ENCODE measurements at places on chromosomes 4 and X.

DNA sequence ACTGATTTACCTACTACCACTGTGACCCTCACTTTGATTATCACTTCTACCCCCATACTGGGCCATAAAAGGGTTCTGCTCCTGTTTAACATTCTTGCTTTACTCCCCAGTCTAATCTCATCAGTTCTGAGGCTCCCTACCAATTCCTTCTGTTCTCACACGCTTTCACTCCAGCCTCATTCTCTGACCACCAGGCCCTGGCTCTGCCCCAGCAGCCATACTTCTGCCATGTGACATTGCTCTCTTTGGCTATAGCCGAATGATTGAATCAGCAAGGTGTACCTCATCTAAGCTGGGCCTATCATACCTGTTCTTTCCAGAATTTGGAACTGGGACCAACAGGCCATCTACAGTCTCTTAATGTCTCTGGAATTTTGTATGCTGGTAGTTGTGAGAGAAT is 14.4 kb upstream of the ELF2 start:
- DNase-seq, result no peak

DNA sequence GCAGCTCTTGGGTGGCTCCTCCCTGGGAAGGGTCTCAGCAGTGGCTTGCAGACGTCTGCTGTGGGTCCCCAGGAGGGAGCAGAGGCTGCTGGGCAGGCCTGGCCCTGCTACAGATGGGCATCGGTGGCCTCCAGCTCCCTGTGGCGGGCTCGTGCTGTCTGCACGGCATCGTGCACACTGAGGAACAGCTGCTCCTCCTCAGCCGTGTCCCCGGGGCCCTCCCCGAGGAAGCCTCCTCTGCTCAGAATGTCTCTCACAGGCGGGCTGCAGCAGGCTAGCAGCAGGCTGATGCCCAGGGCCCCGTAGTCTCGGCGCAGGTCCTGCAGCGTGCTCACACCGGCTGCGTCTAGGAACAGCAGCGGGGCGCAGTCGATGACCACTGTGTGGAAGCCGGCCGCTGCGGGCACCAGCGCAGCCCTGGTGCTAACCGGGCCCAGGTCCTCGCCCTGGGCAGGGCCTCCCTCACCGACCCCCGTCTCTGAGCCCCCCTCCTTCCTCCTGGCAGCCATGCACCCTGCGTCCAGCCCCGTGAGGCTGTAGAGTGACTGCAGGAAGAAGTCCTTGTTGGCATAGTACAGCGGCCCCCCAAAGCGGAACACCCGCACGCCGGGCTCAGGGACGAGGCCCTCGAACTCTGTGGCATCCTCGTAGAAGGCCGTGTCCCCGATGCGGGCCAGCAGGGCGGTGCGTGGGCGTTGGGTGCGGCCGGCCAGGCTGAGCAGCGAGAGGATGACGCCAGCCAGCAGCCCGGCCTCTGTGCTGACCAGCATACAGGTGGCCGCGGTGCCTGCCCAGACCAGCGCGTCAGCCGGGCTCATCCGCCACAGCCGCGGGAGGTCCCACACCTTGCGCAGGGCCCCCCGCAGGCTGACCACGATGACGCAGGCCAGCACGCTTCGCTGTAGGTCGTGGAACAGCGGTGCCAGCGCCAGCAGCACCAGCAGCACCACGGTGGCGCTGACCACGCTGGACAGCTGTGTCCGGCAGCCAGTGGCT is 2.2 kb downstream of the IDUA start:
- no peak for DNase-seq

DNA sequence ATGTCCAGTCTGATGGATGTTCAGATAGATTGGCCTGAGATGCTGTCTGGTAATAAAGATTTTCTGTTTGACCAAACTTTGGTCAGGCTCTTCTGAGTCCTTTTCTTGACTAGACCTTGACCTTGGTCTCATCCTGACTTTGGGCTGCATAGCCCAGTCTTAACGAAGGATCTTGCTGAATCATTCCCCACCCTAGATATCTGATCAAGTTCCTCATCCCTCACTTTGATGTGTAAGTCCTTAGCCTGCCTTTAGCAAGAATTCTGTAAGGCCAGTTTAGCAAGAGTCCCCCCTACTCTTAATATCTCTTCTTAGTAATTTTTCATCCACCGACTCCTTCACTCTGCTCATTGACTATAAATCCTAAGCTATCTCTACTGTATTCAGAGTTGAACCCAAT is 244.4 kb upstream of the JADE1 start:
- peak; percentile 66 for DNase-seq

DNA sequence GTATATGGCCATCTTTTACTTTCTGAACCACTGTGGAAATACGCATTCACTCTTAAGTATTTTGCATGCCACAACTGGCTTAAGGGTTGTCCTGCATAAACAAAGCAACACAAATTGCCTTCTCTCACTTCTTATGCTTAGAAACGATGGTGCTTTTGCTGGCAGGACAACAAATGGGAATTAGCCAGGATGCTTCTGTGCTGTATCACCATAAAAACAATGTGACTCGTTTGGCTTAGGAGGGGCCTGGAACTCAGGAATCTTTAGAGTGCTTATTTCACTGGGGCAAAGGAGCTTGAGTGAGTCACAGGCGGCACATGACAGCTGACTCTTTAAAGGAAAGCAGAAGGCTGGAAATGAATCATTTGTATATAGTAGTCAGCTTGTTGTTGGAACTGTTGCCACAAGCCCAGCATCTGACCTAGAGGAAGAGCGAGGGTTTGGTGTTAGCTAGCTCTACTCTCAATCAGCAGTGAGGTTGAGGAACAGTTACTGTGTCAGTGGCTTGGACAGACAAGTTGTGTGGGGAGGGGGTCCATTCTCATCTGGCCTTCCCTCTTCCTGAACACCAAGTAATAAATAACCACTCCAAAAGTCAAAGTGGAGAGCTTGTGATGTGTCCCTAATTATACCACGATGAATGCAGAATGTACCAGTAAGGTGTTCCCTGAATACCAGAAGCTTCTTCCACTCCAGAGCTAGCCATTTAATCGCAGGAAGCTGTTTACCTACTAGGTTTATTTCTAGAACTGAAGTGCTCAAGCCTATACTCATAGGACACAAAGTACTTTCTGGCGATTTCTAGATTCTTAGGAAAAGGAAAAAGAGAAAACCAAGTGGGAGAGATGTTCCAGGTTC is 293.1 kb downstream of the CAMK2D start:
- peak; percentile 18 for DNase-seq

GRCh38 chrX:101450085-101450484 is 35.2 kb upstream of the ARMCX4 start:
- DNase-seq, result peak; percentile 73

DNA sequence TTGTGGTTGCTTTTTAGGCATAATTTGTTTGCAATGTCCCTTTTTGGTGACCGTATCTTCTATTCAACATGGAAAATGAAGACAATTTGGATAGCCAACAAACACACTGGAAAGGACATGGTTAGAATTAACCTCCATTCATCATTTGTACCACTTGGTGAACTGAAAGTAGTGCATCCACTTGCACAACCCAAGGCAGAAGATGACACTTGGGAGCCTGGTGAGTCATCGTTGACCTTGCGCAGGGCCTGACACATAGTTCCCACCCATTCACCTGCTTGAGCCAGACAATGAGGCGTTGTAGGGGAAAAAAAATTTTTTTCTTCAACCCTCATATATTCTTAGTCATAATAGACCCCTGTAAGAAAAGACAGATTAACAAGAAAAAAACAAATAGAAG is 32.4 kb downstream of the EGF start:
- no peak for DNase-seq

- no peak for DNase-seq
Observed at GRCh38 chr4:535181-535923, 36.3 kb downstream of the PIGG start.

DNA sequence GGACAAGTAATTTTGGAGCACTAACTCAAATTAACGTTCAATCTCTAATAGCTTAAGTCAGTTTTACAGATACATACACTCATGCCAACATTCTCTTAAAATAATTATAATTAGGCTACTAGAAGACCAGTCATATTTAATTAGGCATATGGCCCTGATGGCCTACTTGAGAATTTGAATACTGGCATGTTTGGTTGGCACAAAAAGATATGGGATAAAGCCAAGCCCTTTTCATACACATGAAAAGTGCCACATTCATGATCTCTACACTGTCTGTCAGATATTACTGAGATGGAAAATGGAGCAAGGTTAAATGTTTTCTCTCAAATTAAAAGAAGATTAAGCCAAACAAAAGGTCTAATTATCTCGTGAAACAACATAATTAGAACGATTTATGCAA is 1091.0 kb downstream of the C4orf33 start:
- no peak for DNase-seq

DNA sequence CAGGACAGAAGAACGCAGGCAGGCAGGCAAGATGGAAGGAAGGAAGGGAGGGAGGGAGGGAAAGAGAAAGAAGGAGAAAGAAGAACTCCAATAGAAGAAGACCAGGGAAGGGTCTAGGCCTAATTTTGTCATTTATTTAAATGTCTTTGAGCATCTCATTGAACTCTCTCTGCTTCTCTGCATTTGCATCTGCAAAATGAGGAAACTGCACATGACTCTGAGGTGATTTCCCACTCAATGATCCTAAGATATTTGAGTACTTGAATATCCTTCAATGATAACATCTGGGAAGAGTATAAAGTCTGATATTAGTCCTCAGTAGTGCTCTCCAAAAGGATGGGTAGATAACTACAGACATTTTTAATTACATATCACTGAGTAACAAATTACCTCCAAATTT is 33.1 kb upstream of the RBPJ start:
- no peak for DNase-seq

GRCh38 chrX:118652717-118653116 is 74.7 kb upstream of the IL13RA1 start:
- no peak for DNase-seq

GRCh38 chr4:27910227-27910626 is 1049.6 kb downstream of the STIM2 start:
- no peak for DNase-seq

DNA sequence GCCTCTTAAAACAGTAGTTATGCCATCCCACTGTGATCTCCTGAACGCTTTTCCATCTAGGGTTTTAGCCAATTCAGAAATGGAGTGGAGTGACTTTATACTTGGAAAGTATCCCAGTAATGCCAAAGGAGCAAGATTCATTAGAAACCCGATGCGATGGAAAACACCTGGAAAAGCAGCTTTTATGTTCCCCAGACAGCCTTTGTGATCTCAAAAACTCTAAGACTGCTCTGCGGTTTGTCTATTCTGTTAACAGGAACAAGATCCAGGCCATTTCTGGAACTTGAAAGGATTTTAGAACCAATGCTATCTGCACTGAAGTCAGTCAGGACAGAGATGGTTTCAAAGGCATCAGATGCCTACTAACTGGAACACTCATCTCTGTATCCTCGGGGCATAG is 145.1 kb downstream of the APBB2 start:
- no peak for DNase-seq

DNA sequence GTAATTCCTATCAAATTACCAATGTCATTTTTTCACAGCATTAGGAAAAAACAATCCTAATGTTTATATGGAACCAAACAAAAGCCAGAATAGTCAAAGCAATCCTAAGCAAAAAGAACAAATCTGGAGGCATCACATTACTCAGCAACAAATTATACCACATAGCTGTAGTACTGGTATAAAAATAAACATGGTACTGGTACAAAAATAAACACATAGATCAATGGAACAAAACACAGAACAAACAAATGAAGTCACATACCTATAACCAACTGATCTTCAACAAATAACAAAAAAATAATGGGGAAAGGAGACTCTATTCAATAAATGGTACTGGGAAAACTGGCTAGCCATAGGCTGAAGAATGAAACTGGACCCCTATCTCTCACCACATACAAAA is 37.4 kb downstream of the PPA2 start:
- DNase-seq, result no peak

- peak; percentile 87 for DNase-seq
Observed at GRCh38 chr4:55733932-55734331, 85.7 kb upstream of the EXOC1L start.

- no peak for DNase-seq
Observed at GRCh38 chr4:101695176-101695575, 95.4 kb upstream of the BANK1 start.

DNA sequence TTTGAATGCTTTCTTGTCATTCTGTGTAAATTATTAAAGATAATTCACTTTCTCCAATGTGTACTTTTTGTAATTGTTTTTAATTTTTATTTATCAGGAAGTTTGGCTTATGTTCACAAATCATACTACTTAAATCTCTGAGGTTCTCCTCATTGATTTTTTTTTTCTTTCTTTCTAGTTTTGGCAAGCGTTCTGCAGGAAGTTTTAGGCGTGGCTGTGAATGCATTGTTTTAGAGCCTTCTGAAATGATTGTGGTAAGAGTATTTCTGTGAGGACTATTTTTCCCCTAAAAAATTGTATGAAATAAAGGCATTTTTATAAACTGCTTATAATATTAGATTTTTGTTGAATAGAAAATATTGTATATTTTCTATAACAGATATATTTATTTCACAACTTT is 135.8 kb downstream of the RAPGEF2 start:
- DNase-seq, result no peak

DNA sequence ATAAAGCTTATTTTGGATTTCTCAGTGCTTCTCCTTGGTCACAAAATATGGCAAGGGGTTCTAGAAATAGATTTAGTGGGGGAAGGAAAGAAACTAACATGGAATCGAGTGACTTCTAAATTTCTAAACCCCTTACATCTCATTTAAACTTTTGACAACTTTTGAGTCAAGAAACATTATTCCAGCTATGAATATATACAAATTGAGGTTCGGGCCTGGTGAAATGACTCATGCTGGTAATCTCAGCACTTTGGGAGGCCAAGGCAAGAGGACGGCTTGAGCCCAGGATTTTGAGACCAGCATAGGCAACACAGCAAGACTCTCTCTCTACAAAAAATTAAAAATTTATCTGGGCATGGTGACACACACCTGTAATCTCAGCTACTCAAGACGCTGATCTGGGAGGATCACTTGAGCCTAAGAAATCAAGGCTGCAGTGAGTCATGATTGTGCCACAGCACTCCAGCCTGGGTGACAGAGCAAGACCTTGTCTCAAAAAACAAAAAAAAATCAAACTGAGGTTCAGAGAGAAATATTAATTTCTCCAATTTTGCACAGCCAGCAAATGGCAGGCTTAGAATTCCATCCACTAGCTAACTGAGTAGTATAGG is 99.8 kb downstream of the ANXA3 start:
- DNase-seq, result no peak

Data from OCI-M1 (cell line).